ENCODE measurements at places on chromosomes 5 and 9.

- DNase-seq = no peak
Measured at GRCh38 chr5:135008556-135008955, 25.5 kb downstream of the PITX1 start.

DNA sequence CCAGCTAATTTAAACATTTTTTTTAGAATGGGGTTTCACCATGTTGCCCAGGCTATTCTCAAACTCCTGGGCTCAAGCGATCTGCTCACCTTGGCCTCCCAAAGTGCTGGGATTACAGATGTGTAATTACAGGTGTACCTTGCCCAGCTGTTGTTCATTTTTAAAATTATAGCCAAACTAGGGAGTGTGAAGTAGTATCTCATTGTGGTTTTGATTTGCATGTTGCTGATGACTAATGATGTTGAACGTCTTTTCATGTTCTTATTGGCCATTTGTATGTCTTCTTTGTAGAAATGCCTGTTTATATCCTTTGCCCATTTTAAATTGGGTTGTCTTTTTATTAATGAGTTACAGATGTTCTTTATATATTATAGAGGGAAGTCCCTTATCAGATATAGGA is 31.5 kb downstream of the EHMT1 start:
- DNase-seq = no peak

DNA sequence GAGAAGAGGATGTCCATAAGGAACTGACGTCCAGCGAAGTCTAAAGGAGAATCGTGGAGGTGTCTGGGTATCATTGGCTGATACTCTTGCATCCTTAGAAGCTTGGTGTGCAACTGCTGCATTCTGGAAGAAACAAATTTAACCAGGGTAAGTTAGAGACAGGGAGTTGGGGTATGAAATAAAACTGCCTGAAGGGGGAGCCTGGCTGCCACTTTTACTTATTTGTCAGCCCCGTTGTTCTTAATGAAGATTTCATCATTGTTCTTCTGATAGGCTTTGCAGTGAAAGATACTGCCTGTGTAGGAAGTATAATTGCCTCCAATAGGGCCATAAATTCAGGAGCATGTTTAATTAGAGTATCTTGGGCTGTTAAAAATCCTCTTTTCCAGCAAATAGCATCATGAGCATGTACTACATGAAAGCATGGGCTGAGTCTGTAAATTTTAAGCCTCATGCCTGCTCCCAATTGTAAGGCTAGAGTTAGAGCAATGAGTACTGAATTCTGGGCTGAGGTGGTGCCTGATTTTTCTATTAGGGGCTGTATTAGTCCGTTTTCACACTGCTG is 1264.5 kb upstream of the ACO1 start:
- DNase-seq = no peak

DNA sequence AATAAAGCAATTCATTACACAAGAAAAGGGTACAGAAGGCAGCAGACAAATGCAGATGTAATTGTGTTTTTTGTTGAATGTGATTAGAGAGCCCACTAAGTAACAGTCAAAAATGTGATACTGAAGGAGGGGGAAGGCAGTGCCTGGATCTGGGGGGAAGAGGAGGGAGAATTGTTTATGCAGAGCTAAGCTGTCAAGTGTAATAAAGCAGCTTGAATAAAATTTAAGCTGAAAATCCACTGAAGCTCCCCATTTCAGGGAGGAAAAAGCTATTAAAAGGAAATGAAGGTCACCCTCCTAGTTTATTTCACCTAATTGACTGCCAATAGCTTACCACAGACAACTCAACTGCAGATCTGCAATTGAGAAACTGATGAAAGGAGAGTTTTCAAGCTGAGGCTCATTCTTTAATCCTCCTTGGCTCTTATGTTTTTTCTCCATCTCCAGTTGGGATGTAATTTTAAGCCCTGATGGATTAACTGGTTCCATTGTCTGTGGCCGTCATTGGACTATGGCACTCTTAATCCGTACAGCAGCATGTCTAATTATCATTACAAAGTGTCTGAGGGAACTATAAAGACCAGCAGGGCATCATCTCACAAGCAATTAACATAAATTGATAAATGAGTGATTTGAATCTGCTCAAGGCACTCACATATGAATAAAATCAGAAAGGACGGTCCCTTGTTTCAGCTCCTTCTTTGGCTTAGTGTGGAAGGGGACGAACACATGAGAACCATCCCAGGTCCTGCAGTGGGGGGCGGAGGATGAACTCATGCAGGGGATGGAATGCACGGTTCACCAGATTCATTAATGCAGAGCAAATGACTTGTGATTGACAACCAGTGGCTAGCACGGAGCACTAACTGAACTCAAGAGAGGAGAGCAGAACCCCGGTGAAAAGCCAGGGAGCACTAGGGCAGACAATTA is 38.5 kb downstream of the TLE1 start:
- DNase-seq = no peak

DNA sequence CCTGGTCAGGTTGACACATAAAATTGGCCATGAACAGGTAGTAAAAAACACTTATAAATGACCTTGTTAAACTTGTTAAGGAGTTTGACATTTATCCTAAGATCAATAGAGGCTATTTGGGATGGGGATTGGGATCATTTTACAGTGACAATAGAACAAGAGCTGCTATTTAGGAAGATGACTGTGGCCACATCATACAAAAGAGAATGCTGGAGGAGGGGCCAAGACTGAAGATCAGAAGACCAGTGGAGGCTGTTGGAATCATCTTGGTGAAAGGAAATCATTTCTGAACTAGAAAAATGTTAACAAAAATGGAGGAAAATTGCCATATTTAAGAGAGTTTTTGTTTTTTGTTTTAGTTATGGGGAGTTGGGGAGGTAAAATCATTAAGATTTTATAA is 304.8 kb upstream of the TLE4 start:
- no peak for DNase-seq

- no peak for DNase-seq
Measured at GRCh38 chr5:33650911-33651310, 210.1 kb downstream of the TARS1 start.

GRCh38 chr9:110266795-110267194 is 10.5 kb upstream of the TXN start:
- no peak for DNase-seq

GRCh38 chr5:56565644-56566043 is 249.7 kb upstream of the MAP3K1 start:
- DNase-seq = no peak

DNA sequence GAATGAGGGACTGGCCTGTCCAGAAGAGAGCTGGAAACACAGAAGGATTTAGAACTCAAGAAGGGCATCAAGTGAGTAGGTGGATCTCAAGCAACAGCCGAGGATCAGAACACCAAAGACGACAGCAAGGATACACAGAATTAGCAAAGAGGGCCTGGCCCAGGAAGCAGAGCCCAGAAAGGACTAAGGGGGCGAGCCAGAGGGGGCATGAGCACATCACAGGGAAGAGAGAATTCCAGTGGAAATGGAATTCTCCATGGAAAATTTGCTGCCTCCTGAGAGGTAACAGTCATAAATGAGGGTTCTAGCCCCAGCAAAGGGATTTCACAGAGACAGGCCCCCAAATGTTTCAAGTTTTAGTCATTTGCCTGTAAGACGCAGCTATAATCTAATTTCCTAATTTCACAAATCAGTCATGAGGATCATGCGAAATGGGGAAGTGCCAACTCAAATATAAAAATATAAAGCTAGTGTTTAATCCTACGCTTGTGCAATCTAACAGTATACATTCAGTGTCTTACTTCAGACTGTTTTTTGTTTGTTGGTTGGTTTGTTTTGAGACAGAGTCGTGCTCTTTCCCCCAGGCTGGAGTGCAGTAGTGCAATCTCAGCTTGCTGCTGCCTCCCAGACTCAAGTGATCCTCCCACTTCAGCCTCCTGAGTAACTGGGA is 46.7 kb downstream of the FNBP1 start:
- DNase-seq = no peak

- no peak for DNase-seq
Measured at GRCh38 chr9:32533336-32533735, 7.3 kb upstream of the RIGI start.

GRCh38 chr5:14775857-14776256 is 95.7 kb downstream of the ANKH start:
- DNase-seq = no peak

Measured in NCI-H774 (cell line).